Activated CD8-positive, alpha-beta memory T cell treated with anti-CD3 and anti-CD28 coated beads for 4 hours (primary cell): ENCODE measurements at places on chromosomes 3 and 15.

DNA sequence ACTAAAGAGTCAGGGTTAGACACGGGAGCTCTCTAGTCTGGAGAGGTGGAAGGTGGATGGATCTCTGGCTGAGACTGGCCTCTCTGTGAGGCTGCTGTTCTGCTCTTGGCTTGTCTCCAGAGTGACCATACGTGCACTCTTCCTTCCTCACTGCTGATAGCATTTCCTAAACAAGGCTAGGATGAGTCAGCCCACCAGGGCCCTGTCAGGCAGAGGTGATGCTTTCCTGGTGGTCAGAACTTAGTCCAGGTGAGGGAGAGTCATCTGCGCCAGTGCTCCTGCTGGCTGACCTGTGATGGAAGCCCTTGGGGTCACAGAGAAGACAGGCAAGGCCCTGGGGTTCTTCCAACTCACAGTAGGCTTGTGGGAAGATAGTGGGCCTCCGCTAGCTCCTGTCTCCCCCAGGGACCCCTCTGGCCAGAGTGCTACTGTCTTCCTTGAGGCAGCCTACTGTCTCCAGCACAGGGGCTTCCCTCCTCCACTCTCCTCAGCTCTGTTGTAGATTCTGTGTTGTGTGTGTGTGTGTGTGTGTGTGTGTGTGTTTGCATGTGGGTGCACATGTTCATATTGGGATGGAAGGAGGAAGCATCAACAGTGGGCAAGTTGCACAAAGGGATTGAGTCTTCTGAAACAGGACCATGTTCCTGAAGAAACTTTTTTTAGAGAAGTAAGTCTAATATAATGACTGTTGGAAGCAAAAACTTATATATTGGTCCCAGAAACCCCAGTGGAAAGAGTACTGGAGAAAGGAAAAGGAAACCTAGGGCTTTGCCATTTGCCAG, 16.5 kb downstream of the ALPK3 start:
- no peak for DNase-seq

GRCh38 chr3:134407239-134407625, 33.0 kb upstream of the AMOTL2 start:
- no peak for DNase-seq

- DNase-seq: no peak
These were observed at the start of gene CACNA1D for GRCh38 chr3:53493963-53494791. CACNA1D (plus strand) TSS chr3:53494611; CDS start chr3:53495167, 556 bp downstream.

- DNase-seq: no peak
These were observed 32.2 kb downstream of the ATP10A start for GRCh38 chr15:25830844-25831451.

DNA sequence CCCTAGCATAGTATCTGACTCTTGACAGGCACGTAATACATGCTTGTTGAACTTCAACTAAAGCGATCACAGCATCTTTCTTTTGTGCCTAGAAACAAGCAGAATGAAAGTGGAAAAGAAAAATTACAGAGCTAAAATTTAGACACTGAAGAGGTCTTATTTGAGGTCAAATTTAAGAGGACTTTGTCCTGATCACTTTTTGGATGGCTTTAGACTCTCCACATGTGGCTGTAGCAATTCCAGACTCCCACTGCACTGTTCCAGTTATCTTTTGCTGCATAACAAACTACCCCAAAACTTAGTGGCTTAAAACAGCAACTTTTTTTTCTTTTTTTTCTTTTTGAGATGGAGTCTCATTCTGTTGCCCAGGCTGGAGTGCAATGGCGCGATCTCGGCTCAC, 23.5 kb downstream of the DPH3 start:
- no peak for DNase-seq

GRCh38 chr15:43242616-43243015, 21.8 kb upstream of the EPB42 start:
- no peak for DNase-seq

GRCh38 chr3:188951734-188952133, 220.0 kb upstream of the TPRG1 start:
- no peak for DNase-seq

DNA sequence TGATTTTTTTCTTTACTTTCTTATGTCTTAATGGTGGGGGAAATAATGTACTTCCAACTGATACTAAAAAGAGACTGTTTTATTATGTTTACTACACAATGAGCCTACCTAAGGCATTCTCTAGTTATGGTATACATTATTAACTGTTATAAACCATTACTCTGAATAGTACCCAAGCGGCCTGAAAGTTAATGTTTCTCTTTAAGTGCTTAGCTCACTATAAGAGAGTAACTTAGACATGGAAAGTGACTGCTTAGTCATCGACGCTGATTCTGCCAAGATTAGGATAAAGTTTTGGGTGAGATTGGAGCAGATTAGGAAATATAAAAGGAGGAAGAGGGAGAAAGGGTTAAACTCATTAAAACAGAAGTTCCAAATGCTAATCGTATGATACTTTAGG, 365.0 kb downstream of the NLGN1 start:
- no peak for DNase-seq

DNA sequence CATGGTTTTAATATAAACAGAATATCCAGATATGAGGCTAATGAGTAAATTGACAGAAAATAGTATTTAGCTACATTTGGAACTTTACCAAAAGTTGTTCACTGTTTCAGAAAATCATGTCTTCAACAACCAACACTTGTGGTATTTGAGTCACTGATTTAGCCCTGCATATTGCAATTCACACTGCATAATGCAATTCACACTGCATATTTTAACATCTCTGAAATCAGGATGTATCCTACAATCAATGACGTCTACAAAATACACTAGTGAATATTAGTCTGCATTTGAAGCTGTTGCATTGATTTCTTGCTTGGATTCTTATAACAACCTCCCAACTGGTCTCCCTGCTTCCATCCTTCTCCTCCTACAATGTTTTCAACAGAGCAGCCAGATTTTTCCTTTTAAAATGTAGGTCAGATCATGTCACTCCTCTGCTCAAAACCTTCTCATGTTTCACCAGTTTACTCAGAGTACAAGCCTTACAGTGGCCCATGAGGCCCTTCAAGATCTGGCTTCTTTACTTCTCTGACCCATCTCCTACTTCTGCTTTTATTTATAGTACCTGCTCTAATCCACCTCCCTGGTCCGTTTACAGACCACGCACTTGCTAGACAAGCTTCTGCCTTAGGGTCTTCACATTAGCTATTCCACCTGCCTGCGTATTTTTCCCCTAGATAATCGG, 11.4 kb upstream of the RAB11A start:
- no peak for DNase-seq

DNA sequence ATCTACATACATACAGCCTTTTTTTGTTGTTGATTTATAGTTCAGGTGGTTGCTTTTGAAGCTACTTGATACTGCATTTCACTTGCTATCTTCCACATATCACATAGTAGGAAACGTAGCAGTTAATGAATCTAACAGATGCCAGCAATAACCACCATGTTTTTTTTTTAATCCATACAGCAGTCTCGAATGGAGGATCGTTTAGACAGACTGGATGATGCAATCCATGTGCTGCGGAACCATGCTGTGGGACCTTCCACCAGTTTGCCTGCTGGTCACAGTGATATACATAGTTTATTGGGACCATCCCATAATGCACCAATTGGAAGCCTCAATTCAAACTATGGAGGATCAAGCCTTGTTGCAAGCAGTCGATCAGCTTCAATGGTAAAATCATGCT, 123.2 kb upstream of the CGNL1 start:
- no peak for DNase-seq

DNA sequence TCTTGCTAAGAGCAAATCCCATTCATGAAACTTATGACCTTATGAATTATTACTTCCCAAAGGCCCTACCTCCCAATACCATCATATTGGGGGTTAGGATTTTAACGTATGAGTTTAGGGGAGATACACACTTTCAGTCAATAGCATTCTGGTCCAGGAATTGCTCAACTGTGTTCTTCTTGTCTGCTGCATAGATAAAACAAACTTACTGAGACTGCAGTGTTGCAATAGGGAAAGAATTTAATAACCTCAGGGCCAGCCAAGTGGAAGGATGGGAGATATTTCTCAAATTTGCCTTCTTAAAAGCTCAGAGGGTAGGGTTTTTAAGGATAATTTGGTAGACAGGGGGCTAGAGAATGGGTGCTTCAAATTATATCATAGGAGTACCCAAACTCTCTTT, 625.8 kb downstream of the OTOL1 start:
- DNase-seq: no peak

DNA sequence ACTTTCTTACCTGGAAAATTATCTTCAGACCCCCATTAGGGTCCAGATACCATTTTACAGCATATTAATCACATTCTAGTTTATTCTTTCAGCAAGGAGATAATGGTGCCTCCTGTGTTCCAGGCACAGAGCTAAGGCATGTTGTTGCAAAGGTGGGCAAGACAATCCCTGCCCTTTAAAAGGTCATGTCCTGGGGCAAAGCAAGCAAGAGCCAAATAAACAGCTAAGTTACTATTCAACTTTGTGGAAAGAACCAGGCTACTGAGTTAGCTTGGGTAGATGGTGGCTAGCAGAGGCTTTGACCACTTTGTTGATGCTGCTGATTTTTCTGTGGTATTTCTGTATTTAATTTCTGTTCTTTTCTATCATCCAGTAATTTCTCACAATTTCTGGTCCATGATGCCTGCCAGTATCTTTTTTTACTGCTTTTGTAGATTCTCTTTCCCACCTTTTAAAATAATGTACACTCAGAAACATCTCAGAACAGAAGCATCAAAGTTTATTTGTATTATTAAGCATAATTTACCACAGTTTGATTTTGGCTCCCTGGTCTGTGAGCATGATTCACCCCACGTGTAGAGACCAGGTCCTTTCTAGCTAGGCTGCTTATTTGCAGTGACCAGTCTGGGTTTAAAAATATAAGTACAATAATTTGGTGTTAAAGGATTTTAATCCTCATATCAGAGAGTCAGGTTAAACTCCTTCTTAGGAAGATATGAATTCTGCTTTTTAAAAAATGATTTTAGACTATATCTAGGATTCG, 71.5 kb downstream of the LRRC28 start:
- no peak for DNase-seq

DNA sequence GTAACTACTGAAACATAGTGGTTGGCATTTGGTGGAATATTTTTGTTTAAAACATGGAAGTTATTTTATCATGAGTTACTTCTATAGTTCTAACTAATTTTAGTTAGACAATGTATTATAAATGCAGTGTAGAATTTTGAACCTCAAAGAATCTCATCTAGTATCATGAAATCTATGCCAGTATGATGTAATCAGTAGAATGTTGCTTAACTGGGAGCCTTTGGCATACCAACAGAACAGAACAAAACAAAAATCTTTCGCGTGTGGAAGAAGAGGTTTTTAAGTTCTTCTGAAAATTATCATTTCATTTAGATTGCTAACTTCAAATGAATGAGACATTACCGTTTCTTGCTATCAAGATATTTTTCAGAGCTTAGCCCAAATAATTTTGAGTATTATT, 98.4 kb upstream of the LRRFIP2 start:
- DNase-seq: no peak

DNA sequence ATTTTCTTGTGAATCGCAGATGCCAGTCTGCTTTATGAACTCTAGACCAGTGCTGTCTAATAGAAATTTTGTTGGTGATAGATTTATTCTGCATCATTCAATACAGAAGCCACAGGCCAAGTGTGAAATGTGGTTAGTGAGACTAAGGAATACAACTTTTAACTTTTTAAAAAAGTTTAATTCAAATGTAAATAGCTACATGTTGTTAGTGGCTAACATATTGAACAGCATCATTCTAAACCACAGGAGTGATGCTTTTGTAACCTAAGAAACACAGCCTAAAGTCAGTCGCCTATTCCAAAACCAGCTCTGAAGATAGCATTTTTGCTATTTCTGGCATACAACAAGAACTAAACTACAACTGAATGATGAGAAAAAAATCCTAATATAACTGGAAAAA, 164.8 kb upstream of the CBLB start:
- DNase-seq: no peak

DNA sequence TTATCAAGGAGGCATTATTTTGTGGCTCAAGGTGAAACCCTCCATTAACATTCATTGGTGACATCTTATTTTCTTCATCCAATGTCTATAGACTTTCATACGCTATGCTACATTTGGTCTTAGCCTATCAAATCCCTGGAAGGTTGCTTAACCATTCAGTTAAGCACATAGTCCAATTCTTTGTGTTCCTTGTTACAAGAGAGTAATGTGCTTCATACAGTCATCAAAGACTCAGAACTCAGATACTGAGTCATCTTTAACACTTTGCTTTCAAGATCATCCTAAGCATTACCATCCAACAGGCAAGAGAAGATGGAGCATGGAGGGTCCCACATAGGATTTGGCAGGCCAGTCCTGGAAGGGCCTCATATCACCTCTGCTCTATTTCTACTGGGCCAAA, 1202.1 kb downstream of the ROBO1 start:
- no peak for DNase-seq

GRCh38 chr3:195441992-195442572, 738 bp downstream of the ACAP2 start:
- DNase-seq: peak; percentile 9

- no peak for DNase-seq
These were observed 9.5 kb downstream of the KLF13 start for GRCh38 chr15:31335989-31336592.

GRCh38 chr3:12501360-12502020, 17.2 kb downstream of the TSEN2 start:
- DNase-seq: no peak

GRCh38 chr15:61182946-61183345, 46.2 kb downstream of the RORA start:
- DNase-seq: no peak

- DNase-seq: no peak
These were observed 800.8 kb downstream of the TUSC7 start for GRCh38 chr3:117510396-117510795.

DNA sequence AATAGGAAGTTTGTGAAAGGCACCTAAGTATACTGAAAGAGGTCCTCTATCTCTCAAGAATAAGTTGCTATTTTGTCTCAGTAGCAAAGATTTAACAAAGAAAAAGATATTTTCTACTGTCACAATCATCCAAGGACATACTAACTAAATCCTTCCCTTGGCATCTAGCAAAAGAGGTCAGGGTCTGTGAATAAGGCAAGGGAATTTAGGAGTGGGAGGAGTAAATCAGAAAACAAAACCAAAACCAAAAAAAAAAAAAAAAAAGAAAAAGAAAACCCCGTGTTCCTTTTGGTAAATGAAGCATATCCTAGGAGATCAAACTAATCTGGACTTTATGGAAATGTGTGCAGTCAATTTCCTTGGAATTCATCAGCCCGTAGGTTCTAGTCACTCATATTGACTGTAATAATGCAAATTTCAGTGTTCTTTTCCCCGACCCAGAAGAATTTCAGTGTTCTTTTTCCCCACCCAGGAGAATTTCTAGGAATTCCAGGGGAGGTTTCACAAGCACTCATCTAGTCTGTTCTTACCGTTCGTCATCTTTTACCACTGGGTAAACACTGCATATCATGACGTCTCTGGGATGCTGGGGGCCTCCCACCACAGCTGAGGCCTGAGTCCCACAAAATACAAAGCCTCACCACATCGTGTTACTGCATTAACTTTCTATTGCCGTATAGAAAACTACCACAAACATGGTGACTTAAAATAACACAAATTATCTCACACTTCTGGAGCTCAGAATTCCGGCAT, 113.8 kb upstream of the CCDC54 start:
- DNase-seq: no peak

GRCh38 chr3:164851905-164852304, 226.4 kb downstream of the SI start:
- no peak for DNase-seq
